ENCODE measurements at places on chromosomes 2 and 18.

GRCh38 chr2:136358576-136358975 is 240.6 kb upstream of the CXCR4 start:
- DNase-seq, result no peak

DNA sequence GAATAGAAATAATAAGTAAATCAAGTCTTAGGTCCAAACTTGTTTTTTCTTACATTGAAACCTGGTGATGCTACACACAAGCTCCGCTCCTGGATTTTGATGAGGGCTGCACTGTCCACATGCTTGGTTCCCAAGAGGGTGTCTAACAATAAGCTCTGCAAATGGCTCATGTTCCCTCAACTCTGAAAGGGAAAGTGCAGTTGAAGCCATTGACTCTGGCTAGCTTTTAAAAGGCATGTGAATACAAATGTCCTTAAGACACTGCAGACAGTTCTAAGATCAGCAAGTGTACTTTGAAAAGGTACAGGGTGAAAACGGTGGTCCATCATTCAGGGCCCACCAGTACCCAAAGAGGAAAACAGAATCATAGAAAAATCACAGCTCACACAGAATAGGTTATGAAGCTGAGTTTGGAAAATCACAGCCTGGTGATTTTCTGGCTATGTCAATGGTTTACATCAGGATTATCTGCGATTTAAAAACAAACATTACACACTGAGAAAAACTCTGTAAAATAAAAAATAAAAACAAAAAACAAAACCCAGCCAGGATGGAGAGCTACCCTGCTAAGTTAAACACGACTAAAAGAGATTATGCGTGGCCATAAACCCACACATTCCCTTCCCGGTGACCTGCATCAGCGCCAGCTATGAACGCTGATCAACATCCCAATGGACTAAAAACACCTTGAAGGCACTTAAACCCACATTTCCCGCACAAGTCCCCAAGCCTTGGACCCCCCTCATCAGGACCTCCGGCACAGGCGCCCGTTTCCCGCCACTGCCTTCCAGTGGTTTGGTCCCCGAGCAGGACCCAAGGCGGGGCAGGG is 554 bp downstream of the PFN4 start:
- no peak for DNase-seq

GRCh38 chr2:86791573-86791972 is 860 bp upstream of the CD8A start:
- DNase-seq, result no peak

GRCh38 chr18:65544701-65545100 is 206.1 kb upstream of the CDH7 start:
- no peak for DNase-seq

DNA sequence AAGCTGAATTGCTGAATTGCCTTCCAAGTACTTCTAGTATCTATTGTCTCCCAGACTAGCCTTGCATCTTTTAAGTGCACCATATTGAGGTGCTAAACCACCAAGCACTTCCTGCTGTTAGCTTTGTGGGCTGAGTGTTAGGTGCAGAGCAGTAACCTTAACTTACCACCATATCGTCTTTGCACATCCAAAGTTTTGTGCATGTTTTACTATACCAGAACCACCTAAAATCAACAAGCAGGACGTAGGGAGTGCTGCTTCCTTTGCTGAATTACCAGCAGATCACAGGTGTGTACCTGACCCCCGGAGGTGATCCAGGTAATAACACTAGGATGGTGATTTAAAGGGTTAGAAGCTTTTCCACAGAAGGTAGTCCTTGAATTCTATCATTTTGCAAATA is 359.9 kb upstream of the HNRNPA3 start:
- peak; percentile 7 for DNase-seq

DNA sequence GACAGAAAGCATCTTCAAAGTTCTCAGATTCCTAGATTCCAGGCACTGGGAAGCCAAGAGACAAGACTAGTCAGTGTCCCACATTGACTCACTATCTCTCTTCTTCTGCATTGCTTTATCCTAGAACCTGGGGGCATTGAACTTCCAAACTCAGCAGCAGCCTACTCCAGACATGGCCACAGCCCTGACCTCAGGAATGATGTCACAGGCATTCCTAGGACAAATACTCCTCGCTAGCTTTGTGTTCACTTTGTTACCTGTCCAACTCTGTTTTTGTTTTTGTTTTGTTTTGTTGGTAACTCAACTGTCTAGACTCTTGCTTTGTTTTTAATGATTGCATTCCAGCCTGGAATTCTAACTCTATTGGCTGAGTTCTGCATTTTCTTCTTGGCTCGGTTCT is 449.3 kb upstream of the SPHKAP start:
- no peak for DNase-seq

- no peak for DNase-seq
Measured at GRCh38 chr18:4807604-4808293, 352.6 kb upstream of the DLGAP1 start.

GRCh38 chr2:162731917-162732804 is 106.4 kb downstream of the KCNH7 start:
- no peak for DNase-seq

- DNase-seq, result no peak
Measured at GRCh38 chr18:10878703-10879102, 270.7 kb downstream of the PIEZO2 start.

GRCh38 chr18:80229766-80230745 is 17.3 kb downstream of the PARD6G start:
- no peak for DNase-seq

DNA sequence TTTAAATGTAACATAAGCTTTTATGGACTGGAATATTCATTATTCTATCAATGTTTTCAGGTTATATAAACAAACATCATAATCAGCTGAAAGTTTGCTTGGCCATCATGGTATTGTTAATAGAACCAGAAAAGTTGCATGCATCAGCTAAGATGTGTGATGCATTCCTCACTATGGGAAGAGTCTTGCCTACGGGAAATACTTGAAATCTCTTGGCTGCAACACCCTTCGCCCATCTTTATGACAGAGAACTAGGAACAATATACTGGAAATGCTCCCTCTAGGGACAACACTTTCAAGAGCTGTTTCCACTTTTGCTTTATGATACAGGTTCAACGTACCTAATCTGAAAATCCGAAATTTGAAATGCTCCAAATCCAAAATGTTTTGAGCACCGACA is 1390.8 kb downstream of the DPP10 start:
- no peak for DNase-seq

DNA sequence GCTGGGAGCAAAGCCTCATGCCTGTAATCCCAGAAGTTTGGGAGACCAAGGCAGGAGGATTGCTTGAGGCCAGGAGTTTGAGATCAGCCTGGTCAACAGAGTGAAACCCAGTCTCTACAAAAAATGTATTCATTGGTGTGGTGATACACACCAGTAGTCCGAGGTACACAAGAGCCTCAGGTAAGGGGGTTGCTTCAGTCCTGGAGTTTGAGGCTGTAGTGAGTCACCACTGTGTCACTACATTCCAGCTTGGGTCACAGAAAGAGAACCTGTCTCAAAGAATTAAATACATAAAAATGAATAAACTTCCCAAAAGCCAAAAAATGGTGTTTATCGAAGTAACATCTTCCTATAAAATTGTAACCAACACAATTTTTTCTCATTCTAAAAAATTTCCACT is 568.1 kb upstream of the LINC00305 start:
- no peak for DNase-seq

GRCh38 chr2:68290901-68291300 is 28.8 kb downstream of the CNRIP1 start:
- DNase-seq, result no peak

DNA sequence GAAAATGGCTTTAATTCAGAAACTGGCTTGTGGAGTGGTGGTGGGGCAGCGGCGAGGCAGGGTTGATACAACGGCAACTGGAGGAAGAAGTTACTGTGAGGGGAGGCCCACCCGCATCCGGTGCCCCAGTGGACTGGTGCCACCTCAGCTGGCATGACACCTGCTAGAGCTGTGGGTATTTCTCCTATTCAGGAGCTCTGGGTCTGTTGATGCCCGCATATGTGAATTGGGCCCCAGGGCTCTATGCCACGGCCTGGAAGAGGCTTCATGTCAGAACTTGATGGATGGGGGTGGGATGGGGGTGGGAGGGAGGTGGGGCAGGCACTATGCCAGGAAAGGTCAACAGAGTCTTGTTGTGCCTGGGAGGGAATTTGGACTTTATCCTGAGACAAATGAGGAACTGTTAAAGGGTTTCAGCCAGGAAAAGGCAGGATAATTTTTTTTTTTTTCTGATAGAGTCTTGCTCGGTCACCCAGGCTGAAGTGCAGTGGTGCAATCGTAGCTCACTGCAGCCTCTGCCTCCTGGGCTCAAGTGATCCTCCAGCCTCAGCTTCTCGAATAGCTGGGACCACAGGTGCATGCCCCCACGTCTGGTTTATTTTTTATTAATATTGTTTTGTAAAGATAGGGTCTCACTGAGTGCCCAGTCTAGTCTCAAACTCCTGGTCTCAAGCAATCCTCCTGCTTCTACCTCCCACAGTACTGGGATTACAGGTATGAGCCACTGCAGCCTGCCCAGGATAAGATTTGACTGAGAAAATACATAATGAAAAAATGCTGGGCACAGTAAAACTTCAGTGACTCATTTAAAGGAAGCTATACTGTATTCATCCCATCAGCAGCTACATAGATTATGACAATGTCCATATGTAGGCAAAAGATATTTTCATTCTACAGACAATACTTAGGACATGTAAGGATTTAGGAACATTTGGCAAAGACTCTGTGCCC is 52.6 kb downstream of the SH2D6 start:
- DNase-seq, result no peak

- no peak for DNase-seq
Measured at GRCh38 chr2:188193230-188193629, 98.4 kb upstream of the GULP1 start.

DNA sequence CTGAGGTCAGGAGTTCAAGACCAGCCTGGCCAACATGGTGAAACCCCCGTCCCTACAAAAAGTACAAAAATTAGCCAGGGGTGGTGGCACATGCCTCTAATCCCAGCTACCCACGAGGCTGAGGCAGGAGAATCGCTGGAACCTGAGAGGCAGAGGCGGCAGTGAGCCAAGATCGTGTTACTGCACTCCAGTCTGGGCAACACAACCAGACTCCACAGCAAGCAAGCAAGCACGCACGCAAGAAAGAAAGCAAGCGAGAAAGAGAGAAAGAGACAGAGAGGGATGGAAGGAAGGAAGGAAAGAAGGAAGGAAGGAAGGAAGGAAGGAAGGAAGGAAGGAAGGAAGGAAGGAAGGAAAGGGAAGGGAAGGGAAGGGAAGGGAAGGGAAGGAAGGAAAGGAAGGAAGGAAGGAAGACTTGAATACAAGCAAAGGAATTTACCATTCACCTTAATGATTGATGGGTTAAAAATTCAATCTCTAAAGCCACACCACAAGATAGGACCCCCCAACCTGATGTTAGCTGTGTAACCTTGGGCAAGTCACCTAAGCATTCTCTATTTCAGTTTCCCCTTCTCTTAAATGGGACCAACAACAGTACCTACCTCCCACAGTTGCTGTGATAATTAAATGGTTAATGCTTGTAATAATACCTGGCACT is 181.7 kb downstream of the ATAD2B start:
- DNase-seq, result no peak

DNA sequence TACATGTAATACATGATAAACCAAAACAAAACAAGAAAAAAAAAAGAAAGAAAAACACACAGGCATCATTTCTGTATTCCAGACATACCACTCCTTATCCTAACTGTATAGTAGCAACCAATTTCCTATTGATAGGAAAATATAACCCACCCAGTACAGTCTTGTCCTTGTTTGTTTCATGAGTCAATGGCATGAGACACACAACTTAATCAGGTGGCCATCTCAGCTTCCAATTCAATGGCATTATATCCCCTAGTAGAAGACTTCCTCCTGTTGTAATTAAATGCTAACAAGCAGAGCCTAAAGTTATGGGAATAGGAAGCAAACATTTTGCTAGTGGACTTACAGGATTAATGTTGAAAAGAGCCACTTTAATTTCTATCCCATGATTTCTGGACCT is 121.0 kb upstream of the NOL4 start:
- no peak for DNase-seq

DNA sequence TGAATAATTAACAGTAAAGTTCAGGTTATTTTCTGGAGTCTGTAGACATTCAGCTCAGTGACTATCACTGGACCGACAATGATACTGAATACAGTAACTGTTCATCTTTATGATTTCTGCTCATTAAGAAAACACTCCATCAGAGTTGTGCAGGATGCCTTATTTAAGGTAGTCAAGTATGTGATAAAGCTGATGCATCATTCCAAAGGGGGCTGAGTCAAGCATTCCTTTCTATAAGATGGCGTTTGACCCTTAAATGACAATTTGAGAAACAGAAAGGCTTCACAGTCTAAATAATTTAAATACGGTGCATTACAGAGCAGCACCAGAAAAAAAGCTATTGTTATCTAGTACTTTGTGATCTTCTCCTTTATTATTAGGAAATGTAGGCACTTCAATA is 131.1 kb downstream of the CDH2 start:
- DNase-seq, result no peak

DNA sequence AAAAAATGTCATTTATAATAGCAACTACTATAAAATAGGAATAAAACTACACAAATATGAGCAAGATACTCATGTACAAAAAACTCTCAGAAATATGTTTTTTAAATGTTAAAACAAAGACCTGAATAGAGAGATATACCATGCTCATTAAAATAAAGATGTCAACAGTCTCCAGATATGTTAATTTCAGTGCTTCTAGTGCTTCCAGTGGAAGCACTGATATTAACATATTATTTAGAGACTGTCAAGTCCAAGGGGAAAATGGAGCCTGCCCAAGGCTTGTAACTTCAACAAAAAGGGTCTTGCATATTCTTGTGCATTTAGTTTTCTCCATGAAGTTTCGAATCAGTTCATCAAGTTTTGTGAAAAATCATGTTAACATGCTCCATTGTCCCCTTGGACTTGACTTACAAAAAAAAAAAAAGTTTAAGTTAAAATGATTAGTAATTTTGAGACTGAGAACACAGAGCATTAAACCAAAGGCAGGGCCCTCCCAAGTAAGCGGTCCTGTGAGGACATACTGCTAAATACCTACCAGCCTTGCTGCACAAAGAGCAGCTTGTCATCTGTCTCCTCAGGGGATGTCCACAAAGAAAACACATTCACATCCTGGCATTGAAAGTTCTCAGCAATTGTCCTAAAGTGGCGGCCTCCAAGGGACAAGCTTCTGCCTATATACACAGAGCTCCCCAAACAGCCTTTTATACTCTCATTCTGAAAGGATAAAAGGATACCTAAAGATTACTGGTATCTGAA is 501.9 kb upstream of the CHAC2 start:
- no peak for DNase-seq

DNA sequence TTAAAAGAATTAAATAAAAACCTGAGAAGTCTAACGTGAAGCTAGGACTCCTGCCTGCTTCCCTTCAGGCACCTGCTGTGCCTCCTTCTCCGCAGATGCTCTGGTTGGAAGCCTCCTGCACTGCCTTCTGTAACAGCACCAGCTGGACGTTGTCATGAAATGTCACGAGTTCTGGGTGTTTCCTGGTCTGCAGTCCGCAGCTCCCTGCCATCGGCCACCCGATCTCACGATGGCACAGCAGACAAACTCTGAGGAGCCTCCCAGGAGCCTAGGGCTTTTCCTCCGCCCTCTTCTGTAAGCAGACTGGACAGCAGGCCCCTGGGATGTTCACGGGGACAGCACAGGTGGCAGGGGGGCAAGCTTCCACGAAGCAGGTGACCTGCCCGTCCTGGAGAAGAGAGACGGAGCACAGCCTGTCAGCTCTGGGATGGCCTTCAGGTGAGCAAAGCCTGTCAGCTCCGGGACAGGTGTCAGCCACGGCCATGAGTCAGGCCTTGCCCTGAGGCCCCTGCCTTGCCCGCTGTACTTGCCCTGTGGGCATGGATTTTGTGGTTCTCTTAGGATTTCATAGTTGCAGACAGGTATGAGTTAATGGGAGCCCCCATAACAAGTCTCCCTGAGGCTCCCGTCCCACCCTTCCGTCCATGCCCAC is 110.3 kb downstream of the PXDN start:
- DNase-seq, result no peak

GRCh38 chr2:101150306-101151145 is 656 bp downstream of the TBC1D8 start:
- DNase-seq, result no peak

Measured in stimulated activated CD8-positive, alpha-beta memory T cell treated with anti-CD3 and anti-CD28 coated beads, Interleukin-4, amount 100 ng/mL, for 1 hour (primary cell).